ENCODE measurements at places on chromosomes 7 and 10. TPM values are rescaled to one million over a fixed set of nuclear protein-coding genes. Genes with fewer than 3 reads are reported as not detected.

DNA sequence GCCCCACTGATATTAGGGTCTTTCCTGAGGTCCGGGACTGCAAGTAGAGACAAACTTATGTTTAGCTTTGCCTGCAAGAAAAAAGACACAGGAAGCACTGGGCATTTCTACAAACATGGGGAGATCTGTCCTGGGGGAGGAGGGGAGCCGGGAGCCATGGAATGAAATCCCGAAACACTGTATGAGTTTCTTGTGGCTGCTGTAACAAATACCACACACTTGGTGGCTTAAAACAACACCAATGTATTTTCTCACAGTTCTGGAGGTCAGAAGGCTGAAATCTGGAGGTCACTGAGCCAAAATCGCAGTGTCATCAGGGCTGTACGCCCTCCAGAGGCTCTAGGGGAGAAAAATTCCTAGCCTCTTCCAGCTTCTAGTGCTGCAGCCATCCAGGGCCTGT is 114.0 kb upstream of the CHST15 start:
- no peak for DNase-seq

- DNase-seq: no peak
Observed at GRCh38 chr10:75212343-75212742, 1.7 kb downstream of the VDAC2 start.

- DNase-seq: no peak
Observed at GRCh38 chr10:7473474-7473873, 62.6 kb upstream of the SFMBT2 start.

DNA sequence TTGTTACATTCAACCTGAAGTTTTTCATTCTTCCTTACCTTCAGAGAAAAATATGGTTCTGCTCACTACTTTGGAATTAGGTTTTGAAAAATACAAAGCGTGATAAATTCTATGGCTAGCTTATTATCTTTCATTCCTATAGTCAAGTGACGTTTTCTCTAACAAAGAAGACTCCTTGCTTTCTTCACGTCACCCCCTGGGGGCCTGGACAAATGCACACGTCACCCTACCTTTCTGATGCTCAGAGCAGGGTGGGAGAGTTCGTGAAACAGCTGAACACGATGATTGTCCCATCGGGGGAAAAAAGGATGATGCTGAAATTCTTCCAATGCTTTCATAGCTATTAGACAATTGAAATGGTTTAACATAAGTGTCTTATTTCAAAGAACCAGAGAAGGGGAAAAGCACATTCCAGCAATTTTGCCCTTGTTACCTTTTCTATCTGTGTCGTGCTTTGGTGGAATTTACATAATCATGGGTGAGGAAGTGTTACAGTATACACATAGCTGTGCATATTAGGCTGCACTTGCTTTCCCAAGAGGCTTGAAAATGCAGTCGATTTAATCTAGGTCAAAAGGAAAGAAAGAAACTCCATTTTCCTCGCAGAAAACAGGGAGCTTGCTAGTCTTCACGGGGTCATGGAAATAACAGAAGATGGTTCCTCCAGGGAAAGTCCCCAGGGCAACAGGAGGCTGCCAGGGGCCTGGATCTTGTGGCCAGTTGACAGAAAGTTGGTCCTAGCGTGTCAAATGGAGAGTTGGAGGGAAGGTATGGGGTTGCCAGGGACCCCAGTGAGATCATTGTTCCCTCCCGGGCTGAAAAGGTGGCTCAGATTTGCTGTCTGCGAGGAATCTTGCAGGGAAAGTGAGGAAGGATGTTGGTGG is 189.2 kb downstream of the CELF2 start:
- no peak for DNase-seq

- no peak for DNase-seq
Observed at GRCh38 chr7:12389089-12389700, 14.5 kb downstream of the VWDE start.

DNA sequence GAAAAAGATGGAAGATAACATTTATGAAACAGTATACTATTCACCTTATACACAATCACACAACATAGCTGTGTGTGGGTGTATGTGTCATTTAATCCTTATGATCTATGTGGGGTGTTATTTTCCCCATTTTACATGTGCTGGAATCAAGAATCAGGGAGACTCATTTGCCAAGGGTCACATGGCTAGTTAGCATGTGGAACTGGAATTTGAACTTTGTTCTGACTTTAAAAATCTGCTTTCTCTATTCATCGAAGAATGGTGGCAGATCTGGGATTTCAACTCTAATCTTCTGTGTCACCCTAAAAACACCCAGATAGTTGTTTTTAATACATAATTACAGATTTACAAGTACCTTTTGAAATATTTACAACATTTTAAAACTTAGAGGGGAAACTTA is 65.2 kb downstream of the ADAM22 start:
- DNase-seq: no peak

DNA sequence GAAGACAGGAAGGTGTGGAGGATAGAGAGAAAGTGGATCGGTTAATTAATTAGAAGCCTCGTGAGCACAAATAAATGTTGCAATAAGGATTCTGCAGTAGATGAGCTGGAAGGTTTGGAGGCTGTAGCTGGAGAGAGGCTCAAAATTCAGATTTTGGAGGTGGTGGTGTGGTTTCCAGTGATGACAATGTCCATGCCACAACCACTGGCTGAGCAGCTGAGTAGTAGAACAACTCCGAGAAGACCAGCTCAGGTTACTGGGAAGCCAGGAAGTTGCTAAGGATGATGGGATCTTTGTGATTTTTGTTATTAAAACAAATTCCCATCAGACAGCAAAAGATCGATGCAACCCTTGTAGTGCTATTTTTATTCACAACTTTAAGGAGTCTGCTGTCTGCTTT is 7.7 kb downstream of the SLC26A4 start:
- DNase-seq: no peak

DNA sequence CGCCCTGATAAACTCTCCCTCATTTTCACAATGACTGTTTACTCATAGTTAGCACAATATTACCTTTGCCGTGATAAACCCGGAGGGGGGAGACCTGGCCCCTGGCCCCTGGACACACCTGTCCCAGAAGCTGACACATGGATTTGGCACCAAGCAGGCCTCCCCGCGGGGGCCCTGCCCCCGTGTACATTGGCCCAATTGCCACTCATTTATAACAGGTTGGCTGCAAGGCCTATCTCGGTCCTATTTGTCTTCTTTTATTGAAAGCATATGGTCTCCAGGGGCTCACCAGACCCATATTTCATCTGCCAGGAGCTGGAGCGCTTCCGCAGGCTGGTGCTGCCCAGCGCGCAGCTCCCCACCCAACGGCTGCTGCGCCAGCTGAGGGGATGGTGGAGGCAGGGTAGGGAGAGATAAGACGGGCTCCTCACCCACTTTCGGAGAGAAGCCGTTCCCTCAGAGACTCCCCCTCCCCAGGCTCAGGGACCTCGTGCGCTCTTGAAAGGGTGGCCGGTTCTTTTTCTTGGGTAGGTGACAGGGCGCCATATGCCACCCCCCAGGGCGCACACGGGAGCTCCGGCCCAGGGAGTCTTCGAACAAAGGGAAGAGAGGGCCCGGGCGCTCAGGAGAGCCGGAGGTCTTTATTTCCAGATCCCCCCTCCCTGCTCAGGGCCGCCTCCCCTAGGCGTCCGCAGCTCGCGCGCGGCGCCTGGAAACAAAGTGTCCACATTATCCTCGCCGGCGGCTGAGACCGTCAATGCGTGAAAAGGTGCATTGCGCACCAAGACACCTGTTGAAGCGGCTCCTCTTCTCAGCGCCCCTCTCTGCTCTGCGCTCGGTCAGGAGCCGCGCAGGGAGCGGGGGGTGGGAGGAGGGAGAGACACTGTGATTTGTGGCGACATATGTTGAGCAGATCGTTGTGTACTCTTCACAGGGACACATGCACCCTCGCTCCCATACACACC is 4.3 kb upstream of the NEUROG3 start:
- no peak for DNase-seq

GRCh38 chr7:81993186-81993585 is 223.3 kb upstream of the HGF start:
- no peak for DNase-seq

DNA sequence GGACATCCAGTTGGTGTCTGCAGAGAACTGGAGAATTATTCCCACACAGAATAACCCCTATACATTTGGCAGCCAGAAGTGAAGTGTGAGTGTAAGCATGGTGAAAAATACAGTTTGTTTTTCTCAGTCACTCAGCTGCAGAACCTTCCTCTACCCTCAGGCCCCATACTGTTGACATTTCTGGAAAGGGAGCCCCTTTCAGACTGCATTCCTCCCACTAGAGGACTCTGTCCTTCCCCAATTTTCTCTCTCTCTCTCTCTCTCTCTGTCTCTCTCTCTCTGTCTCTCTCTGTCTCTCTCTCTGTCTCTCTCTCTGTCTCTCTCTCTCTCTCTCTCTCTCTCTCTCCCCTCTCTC is 86.8 kb upstream of the STEAP1B start:
- DNase-seq: peak; percentile 74

GRCh38 chr10:131181456-131181855 is 130.1 kb downstream of the TCERG1L start:
- DNase-seq: no peak

- DNase-seq: no peak
Observed at GRCh38 chr10:35797187-35797586, 155.1 kb upstream of the FZD8 start.

DNA sequence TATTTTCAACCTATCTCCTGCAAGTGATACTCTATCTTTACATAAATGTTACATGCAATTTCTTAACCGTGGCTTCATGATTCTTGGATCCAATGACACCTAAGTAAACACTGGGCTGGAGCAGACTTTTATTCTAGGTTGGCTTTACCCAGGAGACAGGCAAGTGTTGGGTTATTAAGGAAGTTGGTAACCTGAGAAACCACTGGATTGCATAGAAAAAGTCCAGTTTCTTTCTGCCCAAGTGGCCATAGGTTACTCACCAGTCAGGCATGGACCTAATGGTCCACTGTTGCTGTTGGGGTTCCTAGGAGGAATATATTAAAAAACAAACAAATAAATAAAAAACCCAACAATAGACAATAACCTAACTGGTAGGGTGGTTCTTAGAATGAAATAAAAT is 112.8 kb downstream of the SEMA3D start:
- DNase-seq: no peak

DNA sequence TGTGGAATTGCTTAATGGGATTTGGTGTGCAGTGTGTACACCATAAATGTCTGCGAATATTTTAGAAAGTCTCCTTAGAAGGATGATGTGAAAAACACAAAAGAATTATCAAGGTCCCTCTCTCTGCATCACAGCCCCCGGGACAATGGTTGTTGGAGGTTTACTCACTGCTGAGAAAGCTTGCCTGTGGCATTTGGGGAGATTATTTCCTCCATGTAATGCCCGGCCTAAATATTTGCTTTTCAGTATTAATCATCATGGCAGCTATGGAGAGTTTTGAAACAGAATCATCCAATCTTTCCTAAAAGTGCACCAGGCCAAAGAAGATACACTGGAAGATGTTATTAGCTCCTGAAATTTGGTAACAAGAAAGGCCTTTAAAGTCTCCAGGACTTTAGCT is 113.8 kb upstream of the ADCY1 start:
- no peak for DNase-seq

DNA sequence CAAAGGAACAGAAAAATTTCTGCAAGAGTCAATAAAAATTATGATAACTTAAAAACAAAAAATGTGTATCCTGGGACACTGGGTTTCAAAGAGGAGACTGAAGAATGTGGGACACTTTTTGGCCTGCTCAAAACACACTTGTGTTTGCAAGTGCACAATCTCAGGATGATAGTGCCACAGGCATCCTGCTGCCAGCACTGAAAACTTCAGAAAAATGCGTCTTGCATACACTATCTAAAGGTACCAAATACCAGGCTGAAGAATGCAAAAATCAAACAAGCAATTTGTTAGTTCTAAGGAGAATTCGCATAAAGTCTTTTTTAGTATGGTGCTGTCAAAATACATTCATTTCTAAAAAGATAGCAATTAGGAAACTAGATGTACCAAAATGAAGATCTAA is 38.1 kb downstream of the WASL start:
- no peak for DNase-seq

DNA sequence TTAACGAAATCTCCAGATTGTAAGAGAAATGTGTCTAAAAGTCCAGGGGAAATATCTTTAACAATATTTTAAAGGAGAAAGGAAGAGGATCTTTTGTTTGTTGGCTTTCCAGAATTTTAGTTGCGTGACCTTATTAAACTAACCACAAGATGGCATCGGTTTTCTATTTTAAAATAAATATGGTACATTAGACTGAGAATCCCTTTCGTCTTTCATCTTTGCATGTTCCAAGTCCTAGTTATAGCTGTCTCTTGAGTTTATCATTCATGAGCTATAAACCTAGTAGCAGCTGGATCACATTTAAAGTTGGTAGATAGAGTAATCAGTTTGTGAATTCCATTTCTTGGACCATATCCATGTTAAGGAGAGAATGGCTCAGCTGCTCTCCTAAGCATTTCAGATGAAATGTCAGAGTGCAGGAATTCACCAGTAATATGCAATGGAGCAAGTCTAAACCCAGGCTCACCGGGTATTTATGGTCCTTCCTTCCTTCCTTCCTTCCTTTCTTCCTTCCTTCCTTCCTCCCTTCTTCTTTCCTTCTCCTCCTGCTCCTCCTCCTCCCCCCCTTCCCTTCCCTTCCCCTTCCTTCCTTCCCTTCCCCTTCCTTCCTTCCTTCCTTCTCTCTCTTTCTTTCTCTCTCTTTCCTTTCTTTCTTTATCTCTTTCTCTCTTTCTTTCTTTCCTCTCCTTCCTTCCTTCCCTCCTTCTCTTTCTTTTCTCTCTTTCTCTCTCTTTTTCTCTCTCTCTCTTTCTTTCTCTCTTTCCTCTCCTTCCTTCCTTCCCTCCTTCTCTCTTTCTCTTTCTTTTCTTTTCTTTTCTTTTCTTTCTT is 57.8 kb upstream of the RAB18 start:
- peak; percentile 21 for DNase-seq

DNA sequence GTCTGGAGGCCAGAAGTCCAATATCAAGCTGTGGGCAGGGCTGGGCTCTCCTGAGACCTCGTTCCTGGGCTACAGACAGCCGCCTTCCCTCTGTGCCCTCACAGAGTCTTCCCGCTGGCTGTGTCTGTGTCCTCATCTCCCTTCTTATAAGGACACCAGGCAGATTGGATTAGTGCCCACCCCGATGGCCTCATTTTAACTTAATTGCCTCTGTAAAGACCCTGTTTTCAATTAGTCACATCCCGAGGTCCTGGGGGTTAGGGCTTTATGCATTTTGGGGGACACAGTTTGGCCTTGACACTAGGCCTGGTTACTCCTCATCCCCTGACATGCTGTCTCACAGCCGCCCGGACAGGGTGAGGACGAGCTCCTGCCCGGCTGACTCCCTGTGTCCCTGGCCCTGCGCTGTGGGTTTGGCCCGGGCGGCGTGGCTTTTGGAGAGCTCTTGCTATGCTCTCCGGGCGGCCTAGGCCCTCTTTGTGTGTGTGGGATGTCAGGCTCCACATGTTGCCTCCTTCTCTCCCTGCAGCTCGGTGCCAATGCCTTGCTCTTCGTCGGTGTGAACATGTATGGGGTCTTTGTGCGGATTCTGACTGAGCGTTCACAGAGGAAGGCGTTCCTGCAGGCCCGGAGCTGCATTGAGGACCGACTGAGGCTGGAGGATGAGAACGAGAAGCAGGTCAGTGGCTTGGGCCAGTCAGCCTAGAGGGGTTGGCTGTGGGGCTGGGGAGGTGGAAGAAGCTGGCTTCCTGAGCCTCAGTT is 18.2 kb downstream of the ADCY1 start:
- no peak for DNase-seq

POMZP3 gene
- polyA plus RNA-seq: 18.7 TPM

BLNK gene
- 47.2 TPM for polyA plus RNA-seq

PTPRE gene
- polyA plus RNA-seq: 6.9 TPM

ATOH7 gene
- polyA plus RNA-seq: 2.6 TPM

All from renal pelvis (tissue), 12 donors.